Putamen (tissue), 1 donor: ENCODE measurements at places on chromosomes 12 and 14.
A peak's percentile ranks its signal among the peaks of the same experiment; 100 is the strongest.

DNA sequence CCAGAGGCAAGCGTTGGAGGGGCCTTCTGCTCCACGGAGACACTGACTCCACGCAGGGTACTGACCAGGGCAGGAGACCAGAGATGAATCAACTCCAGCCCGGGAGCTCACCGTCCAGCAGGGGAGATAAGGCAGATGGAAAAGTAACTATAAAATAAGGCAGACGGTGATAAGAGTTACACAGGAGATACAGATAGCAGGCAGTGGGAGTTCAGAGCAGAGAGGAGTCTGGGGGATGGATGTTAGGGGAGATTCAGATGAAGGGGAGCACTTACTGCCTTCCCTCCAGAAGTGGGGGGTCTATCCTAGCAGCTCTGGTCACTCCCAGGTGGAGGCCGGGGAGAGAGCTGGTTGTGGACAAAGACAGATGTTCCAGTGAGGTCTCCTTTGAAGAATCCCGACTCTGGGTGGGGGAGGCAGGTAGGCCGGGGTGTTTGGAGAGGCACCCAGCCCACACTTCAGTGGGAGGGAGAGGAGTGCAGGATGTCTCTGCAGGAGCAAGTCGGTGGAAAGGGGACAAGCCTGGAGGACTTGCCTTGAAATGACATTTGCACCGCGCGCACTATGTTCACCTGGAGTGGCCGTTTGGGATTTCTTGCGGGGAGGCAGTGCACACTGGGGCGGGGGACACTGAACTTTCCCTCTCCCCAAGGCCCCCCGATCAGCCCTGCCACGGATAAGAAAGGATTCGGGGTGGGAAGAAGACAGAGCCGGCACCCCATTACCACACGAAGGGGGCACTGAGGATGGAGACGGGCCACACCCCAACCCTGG is 1.2 kb downstream of the PITPNM2 start:
- DNase-seq: no peak

DNA sequence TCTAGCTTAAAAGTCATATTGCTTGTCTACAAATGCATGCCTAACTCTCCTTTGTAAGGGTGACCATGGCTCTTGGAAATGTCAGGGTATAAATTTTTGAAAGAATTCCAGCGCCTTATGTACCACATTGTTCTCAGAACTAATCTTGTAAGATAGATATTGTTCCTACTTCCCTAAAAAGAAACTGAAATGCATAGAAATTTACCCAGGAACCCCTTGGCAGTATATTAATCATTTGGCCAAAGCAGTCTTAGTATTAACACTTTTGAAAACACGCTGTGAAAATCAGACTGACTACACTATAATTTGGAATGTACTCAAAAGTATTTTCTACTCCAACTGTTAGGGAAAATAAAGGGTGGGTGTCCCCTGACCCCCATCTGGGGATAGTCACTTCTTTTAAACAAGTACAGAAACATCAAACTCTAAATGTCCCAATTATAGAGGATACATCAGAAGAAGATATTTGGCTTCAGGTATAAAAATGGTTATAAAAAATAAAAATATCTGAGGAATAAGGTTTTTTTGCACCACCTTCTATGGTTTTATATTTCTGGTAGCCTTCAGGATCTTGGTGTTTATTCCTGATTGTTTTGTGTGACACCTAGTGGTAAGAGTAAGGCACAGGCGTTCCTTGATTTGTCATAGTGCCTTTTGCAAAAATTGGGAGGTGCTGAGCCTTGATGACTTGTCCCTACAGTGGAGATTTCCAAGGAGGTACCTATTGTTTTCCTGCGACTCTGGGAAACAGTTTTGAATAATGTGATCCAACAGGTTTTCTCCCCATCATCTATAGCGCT is 2.2 kb upstream of the NFKBIA start:
- peak; percentile 60 for DNase-seq

DNA sequence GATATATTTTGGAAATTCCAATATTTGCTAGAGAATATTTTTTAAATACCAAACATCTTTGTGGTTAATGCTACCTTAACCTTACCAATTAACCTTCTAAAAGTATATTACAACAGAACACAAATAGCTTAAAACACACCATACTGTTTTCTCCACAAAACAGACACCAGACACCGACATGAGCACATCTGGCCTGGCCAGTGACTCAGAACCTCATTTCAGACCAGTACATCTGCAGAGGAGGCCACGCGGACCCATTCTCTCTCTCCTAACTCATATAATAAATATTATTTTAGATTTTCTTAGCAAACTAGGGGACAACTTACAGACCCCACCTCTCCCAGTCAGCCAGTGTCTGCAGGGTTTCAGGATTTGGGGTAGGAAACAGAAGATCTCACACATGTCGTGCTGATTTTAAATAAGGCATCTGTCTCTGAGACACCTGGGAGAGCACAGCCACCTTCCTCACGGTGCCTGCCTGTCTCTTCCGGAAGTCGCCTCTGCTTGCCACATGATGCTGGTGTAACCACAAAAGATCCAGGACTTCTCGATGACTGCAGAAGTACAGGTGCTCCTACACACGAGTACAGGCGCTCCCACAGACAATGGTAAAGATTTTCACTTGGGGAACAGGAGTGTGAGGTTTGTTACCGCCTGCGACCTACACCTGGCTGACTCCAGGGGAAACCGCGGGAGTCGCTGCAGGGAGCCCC is 9.7 kb upstream of the ANKLE2 start:
- peak; percentile 9 for DNase-seq

DNA sequence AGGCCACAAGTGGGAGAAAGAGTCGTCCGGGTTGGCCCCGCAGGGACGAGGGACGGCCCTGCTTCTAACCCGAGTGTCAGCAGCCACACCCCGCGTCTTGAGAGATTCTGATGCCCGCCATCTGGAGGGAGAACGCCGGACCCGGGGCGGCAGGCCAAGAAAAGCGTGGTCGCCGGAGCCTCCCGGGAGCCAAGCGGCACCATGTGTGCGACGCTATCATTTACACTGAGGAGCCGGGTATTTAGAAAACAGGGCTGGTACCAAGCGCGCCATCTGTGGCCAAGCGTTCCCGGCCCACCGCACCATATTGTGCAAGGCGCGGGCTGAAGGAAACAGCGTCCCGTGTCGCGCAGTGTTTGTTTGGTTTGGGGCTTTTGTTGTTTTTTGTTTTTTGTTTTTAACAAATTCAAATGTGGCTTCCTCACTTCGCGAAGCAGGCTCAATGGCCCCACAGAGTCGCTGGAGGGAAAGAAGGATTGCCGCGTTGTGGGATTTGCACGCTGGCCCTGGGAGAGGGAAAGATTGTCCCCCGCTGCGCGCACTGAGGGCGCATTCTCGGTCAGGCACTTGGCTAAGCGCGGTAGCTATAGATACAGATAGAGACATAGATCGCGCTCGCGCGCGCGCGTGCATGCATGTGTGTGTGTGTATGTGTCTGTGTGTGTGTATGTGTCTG is 153.8 kb downstream of the BCL11B start:
- no peak for DNase-seq

GRCh38 chr14:90287791-90288190 is 31.4 kb downstream of the PSMC1 start:
- peak; percentile 29 for DNase-seq

DNA sequence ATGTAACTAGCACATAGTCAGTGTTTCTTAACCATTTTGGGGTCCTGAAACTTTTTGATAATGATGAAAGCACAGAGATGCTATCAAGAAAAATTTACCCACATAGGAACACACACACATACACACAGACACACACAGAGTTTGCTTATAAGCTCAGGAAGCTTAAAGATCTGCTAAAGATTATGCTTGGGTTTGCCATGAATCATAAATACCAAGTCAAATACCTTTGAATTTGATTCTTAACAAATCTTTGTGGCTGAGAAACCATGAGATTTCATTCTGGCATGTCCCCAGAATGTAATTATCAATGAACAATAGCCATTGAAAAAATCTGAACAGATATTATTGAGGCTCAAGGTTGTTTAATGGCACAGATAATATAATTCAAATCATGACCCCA is 89.2 kb downstream of the NTS start:
- DNase-seq: no peak
